ENCODE measurements at places on chromosomes 16 and 17. TPM values are rescaled to one million over a fixed set of nuclear protein-coding genes. Genes with fewer than 3 reads are reported as not detected.

Gene VPS35
- total RNA-seq, result 80.2 TPM

Gene NAGS
- total RNA-seq, result 1.3 TPM

Gene CAVIN1
- 16.4 TPM for total RNA-seq

DNA sequence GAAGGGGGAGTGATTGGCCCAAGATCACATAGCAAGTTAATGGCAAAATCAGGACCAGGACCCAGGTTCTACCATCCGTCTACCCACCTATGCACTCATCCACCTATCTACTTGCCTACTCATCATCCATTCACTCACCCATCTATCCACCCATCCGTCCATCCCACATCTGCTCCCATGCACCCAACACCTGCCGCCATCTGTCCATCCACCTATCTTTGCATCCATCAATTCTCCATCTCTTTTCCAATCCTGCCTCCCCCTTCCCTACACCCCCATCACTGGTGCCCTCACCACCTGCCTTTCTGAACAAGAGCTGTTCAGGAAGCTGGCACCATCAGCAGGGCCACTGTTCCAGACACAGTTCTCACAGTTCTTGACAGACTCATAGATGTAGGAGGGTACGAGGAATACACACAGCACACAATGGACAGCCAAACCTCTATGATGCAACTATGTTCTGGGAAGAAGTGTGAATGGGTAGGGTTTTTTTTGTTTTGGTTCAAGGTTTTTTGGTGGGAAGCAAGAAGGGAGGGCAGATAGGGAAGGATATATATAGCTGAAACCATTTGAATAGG lies 4.5 kb downstream of the SAMD14 start:
- peaks cover 70% of the 10 kb centered on the region for H3K27me3 ChIP-seq
- no peak overlapping the region for H3K27ac ChIP-seq
- H3K4me1 ChIP-seq, result peaks cover 9% of the 10 kb centered on the region
- no peak overlapping the region for H3K4me3 ChIP-seq
- DNase-seq, result no peak
- H3K36me3 ChIP-seq, result no peaks in the 10 kb centered on the region

GRCh38 chr17:72267601-72268000 lies 146.8 kb downstream of the SOX9 start:
- DNase-seq, result no peak
- H3K27ac ChIP-seq, result no peak overlapping the region
- no peaks in the 10 kb centered on the region for H3K27me3 ChIP-seq
- no peak overlapping the region for H3K4me3 ChIP-seq
- no peaks in the 10 kb centered on the region for H3K36me3 ChIP-seq

- H3K27ac ChIP-seq, result no peak overlapping the region
- H3K36me3 ChIP-seq, result no peaks in the 10 kb centered on the region
- no peak overlapping the region for H3K4me3 ChIP-seq
- no peak for DNase-seq
Observed at GRCh38 chr16:9763505-9763904, 418.7 kb downstream of the GRIN2A start.

- no peak overlapping the region for H3K27ac ChIP-seq
- H3K27me3 ChIP-seq, result no peaks in the 10 kb centered on the region
- DNase-seq, result no peak
- no peaks in the 10 kb centered on the region for H3K36me3 ChIP-seq
Observed at GRCh38 chr17:16915752-16916556, 56.0 kb downstream of the TNFRSF13B start.

GRCh38 chr17:69997332-69997731 lies 77.7 kb upstream of the KCNJ16 start:
- H3K36me3 ChIP-seq, result no peaks in the 10 kb centered on the region
- no peak overlapping the region for H3K27ac ChIP-seq
- H3K4me1 ChIP-seq, result no peaks in the 10 kb centered on the region

DNA sequence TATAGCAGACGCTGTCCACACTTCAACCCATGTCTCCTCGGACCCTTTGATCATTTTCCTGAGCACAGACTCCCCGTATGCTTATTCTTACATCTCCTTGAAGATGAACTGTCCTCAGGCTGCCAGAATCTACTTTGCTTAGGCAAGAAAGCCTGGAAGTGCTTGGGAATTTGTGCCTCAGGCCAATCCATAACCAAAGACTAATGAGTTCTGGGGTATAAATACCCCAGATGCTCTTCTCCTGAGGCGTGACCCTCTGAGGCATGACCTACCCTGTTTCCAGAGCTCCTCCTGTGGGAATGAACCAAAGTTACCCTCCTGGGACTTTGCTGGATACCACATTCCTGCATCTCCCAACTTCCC lies 10.1 kb upstream of the TEKT3 start:
- H3K27ac ChIP-seq, result no peak overlapping the region
- DNase-seq, result no peak
- H3K4me1 ChIP-seq, result no peaks in the 10 kb centered on the region

DNA sequence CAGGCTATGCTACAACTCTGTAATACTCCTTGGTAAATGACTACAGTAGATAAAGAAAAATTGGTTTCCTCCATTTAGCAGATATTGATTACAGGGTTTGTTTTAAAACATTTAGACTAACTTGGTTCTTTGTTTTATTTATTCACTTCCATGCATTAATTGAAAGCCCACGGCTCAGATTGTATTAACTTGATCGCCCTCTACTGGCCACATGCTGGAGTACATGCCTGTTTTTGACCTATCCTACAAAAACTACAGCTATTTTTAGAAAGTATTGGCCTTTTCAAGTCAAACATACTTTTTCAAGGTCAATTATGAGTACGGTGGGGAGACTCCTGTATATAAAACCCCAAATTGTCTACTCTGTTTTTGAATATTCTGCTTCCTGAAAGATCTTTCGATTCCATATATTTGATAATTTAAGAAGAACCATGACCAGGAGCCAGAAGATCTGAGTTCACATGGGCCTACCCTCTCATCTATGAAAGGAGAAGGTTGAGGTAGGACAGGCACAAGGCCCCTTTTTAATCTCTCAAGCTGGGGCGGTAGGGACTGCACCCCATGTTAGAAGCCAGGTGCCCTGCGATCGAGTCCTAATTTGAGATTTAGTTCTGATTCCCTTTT lies 51.8 kb downstream of the CA10 start:
- no peak overlapping the region for H3K4me3 ChIP-seq
- peak; percentile 9 for DNase-seq
- no peaks in the 10 kb centered on the region for H3K36me3 ChIP-seq
- no peak overlapping the region for H3K27ac ChIP-seq
- H3K27me3 ChIP-seq, result no peaks in the 10 kb centered on the region

DNA sequence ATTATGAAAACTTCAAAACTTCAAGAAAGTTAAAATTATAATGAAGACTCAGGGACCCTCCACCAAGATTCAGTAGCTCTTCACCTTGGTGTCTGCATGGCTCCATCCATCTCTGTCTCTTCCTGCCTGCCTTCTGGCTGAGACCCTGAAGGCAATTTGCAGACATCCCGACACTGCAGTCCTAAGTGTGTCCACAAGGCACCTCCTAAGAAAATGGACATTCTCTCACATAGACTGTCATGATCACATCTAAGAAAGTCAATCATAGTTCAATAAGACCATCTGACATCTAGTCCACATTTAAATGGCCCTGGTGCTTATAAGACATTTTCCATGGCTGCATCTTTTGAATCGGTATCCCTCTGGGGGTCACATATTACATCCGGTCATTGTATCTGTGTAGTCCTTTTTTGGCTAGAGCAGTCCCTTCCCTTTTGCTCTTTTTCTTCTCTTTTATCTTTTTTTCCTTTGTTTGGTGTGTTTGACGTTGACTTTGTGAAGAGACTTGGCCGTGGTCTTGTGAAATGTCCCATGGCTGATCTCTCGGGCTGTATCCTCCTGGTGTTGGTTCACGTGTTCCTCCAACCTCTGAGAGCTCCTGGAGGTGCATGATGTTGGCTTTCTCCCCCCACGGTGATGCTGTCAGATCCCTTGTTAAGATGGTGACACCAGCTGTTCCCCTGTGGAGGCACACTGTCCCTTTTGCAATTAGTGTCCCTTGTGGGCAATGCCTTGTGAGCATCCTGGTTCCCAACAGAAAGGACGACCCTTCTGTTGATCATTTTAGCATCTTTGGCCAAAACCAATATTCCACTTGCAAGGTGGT lies 5.0 kb upstream of the TNFRSF13B start:
- H3K27ac ChIP-seq, result no peak overlapping the region
- DNase-seq, result no peak
- H3K36me3 ChIP-seq, result no peaks in the 10 kb centered on the region
- no peaks in the 10 kb centered on the region for H3K27me3 ChIP-seq

Data from thymus (tissue), 14 donors.